Activated CD8-positive, alpha-beta memory T cell treated with anti-CD3 and anti-CD28 coated beads, Interleukin-2, amount 50 U/mL, for 48 hours (primary cell): ENCODE measurements at places on chromosomes 16 and 17.

DNA sequence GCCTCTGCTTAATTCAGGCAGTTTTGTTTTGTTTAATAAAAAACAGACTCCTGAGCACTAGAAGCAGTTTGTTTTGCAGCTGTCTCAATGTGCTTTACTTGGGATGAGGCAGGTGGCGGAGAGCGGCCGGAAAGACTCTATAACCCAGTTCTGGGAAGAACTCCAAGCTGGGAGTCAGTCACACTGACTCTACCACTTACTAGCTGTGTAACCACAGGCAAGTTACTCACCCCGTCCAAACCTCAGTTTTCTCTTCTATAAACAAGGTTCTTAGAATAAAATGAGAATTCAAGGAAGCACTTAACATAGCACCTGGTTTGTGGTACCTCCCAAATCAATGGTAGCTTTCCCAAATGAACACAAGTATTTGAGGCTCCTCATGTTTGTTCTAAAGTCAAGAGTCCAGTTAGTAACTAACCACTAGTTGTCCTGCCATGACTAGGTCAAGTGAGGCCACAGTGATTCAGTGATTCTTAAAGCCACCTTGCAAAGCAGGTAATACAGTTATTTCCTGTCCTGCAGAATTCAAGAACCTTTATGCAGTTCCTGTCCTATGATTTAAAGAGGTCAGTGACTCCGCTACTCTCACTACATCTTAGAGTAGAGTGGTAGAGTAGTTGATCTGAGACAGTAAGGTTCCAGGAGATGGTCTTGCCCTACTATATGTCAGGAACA, 2.7 kb downstream of the TXNDC17 start:
- no peak for DNase-seq

- no peak for DNase-seq
Measured at GRCh38 chr16:2511128-2511800, 2.5 kb upstream of the ATP6V0C start.

GRCh38 chr17:70332356-70333210, 163.3 kb downstream of the KCNJ2 start:
- no peak for DNase-seq

DNA sequence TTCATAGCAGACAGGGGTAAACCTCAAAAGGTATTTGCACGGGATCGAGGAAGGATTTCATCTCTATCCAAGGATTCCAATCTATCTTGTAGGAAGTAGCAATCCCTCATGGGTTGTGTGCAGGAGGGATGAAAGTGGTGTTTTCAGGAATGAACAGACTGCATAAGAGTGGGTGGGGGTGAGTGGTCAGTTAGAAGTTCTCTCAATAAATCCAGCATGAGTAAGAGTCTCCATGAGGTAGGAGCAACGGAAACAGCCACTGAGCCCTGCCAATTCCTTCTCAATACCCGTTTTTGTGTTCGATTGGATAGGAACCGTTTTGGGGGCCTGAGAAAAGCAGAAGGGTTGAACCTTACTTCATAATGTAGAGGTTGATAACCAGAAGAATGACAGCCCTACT, 375.6 kb downstream of the SOX9 start:
- DNase-seq: no peak

GRCh38 chr16:57191056-57191571, 5.0 kb downstream of the RSPRY1 start:
- DNase-seq: no peak

DNA sequence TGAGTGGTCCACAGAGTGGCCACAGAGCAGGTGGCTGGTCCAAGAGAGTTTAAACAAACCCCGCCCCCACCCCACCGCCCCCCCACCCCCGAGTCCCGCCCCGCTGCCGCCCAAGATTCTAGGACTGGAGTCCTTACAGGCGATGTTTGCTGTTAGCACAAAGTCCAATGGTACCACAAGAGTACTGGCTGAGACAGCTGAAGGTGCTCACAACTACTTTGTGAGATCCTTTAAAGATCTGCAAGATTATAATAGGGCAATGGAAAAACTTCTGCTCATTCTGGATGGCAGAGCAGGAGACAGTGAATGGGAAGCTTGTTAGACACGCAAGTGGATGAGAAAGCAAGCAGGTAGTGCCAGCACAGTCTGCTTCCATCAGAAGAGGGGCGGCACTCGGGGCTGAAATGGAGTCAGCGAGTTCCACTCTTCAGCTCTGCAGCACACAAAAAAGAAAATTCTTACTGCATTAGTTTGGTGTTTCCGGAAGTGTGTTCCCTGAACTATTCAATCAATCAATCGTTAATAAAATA, 4.7 kb upstream of the TEKT3 start:
- DNase-seq: no peak

DNA sequence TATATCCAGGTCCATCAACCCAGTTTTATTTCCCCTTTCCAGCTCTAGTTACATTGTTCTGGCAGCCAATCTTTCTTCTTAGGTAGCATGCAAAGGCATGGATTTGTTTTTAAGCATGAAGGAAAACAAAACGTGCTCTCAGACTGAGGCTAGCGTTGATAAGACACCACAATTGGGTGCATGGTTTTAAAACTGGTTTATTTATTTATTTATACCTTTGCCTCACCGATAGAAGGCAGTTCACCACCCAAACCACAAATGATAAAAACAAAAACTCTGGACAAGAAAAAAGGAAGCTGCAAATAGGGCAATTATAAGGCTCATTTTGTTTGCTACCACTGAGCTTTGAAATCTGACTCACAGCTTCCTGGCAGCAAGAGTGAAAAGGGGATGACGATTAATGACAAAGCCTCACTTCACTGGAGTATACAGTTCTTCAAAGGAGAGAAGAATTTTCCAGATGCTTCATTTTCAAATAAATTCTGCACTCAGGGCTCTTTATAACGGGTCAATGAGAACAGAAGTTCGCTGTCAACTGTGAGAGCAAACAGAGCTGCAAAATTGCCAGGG, 278.4 kb upstream of the IRX5 start:
- DNase-seq: no peak

DNA sequence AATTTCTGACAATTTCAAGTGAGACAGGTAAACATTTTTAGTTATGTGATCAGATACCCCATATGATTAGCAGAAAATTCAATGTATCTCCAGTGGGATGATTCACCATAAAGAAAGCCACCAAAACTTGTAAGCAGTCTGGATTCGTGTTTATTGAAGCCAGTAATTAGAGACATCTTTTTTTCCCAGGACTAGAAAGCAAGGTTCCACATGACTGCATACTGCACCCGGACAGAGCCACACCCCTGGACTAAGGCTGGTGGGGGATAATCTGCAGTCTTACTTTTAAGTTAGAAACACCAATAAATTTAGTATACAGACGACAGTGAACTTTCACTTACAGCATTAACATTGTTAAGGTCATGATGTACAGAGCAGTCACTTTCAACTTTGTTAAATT, 24.2 kb upstream of the CMTM4 start:
- DNase-seq: no peak

GRCh38 chr16:261031-261691, 14.6 kb downstream of the RGS11 start:
- no peak for DNase-seq
